ENCODE measurements at places on chromosomes 7 and 10.

DNA sequence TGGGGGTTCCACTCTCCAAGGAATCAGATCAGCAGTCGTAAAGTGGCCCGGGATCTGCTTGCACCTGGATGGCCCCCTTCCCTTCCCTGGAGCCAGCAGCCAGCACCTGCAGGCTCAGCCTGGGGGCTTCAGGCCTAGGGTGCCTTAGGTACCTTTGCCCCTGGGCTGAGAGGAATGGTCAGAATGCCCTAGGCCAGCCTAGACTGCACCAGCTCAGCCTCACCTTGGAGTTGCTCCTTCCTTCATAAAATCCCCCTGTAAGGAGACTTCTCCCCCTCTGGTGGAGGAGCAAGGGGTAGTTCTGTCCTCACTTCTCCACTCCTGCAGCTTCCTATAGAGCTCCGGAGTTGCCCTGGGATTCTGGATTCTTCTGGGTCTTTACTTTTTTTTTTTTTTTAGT is 32.4 kb upstream of the LBX1 start:
- no peak for DNase-seq

- no peak for DNase-seq
Measured at GRCh38 chr10:94042834-94043175, 49.1 kb downstream of the PLCE1 start.

DNA sequence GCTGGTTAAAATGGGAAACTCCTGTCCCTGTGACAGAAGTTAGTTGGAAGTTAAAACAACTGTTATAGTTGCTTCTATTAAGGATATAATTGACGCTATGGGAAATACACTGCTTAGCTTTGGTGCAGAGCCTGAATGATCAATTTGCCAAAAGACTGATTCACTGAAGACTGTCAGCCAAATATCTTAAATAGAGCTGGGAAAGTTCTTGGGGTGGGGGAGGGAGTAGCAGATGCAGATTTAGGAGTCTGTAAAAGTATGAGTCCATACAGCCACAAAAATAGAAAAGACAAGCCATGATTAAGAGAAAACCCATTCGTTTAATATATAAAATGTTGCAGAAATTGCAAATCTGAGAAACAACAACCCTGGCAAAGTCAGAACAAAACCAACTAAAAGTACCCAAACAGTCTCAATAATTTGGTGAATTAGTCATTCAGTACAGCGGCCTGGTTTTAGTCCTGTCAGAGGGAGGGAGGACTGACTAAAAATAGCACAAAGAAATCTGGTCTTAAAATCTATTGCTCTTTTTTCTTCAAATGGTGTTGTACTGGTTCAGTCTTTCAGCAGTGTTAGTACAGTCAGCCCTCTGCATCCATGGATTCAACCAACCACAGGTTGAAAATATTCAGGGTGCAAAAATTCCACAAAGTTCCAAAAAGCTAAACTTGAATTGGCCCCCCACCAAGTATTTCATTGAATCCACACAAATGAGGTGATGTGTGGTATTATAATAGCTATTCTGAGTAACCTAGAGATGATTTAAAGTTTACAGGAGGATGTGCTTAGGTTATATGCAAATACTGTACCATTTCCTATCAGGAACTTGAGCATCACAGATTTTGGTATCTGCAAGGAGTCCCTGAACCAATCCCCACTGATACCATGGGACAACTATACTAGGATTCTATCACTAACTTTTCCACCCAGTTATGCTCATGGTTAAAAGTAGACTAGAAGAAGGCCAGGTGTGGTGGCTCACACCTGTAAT is 30.0 kb downstream of the STK17A start:
- no peak for DNase-seq

- no peak for DNase-seq
Measured at GRCh38 chr10:23293973-23294590, 50.5 kb downstream of the C10orf67 start.

- DNase-seq = no peak
Measured at GRCh38 chr7:24406053-24406788, 122.2 kb downstream of the NPY start.

GRCh38 chr10:87733081-87733480 is 73.4 kb downstream of the PAPSS2 start:
- no peak for DNase-seq

DNA sequence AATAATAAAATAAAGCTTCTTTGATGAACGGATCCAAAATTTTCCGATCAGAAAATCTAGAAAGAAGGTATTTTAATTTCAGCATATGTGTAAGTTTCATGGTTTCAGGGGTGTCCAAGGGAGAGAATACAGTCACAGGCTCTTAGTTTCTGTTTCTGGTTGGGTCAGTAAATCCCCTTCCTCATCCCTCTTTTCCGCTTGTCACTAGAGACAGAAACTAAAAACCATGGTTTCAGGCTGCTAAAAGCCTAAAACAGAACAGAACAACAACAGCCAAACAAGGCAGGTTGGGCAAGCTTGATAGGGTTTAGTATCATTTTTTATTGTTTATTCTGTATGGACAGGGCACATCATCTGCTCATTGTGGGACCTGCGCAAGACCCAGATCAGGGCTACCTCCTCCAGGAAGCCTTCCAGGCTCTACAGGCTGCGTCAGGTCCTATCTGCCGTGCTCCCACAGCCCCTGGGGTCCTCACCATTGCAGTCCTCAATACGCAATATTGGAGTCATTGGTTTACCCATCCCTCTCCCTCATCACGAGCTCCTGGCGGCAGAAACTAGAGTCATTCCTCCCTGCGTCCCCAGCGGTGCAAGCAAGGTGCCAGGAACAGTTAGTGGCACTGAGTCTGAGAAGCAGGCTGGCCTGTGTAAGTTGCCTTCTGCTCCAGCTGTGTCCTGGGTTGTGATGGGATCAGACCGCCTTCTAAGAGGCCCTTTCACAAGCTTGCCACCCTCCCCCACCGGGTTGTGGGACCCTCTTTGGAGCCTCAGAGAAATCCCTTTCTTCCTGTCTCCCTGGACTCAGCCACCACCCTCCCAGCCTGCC is 70.2 kb upstream of the CUX1 start:
- no peak for DNase-seq

All from stimulated activated CD8-positive, alpha-beta memory T cell treated with anti-CD3 and anti-CD28 coated beads, Interleukin-15, amount 100 ng/mL, for 1 hour (primary cell).